Muscle of leg (tissue), 16 donors: ENCODE measurements at places on chromosomes 16 and 17. TPM values are rescaled to one million over a fixed set of nuclear protein-coding genes. Genes with fewer than 3 reads are reported as not detected.
A peak's percentile ranks its signal among the peaks of the same experiment; 100 is the strongest.

Gene MYH10
- total RNA-seq: 57.6 TPM

Gene NDUFB10
- total RNA-seq: 142 TPM

Gene IKZF3
- total RNA-seq: 0.18 TPM

DNA sequence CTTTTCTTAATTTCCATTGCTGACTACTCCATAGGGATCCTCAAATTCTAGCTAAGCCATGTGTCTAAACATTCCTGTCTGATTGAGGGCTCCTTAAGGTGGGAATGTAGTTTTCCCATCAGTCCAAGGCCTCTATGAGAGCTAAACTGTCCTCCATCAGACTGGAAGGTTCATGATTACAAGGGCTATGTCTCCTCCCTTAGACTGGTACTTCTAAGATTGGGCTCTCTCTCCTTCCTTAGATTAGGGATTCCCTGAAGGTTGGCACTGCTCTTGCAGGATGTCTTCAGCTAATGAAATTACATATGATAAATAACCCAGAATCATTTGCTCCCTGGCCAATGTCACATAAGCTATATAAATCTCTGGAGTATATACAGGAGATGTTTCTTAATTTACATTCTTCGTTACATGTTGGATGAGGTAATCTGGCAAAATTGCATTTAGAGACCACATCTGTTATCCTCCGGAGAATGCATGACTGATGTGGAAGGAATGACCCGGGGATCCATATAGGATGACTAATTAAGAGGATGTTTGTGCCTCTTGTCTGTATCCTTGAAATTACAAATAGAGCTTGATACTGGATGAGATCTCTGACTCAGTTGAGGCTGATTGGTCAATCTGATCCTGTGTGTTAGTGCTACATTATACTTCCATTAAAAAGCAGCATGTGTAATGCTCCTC, 14.2 kb downstream of the B4GALNT2 start:
- no peak for DNase-seq

- DNase-seq: peak; percentile 88
Measured at GRCh38 chr16:89216315-89217137, 977 bp upstream of the ZNF778 start.

GRCh38 chr17:28381141-28381825, 9.8 kb downstream of the SARM1 start:
- no peak for DNase-seq

DNA sequence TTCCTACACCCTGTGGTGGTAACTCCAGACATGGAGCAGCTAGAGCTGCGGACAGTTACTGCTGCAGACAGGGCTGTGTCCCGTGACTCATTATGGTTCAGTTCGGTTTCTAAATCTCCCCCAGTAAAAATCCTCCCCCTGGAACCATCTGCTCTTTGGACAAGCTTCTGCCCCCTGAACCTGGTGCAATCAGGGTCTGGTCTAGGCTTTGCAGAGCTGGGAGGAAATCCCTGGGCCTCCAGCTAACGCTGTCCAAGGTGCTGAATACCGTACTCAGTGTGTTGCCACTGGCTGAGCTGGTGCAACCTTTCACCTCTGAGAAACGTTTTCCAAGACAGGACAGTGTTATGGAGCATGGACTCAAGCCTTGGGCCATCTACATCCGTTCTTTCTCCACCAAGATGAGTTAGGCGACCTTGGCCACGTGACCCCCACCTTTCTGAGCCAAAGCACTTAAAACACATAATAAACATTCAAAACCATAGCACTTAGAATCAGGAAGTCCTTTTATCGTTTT, 142.0 kb downstream of the CPPED1 start:
- peak; percentile 62 for DNase-seq

DNA sequence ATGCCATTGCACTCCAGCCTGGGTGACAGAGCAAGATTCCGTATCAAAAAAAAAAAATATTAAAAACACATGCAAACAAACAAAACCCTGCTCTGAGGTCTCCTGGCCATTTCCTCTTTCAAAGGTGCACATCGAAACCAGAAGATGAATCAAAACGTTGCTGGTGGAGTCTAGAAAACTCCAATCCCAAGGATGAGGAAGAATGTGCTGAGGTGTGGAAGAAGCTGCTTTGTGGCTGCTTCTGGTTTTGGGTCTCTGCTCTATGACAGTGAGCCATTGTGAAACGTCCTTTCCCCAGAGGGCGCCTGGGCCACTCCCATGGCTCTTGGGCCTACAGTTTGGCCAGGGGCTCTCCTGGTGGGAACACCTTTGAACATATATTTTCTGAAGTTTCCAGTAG, 112.6 kb downstream of the IRF8 start:
- no peak for DNase-seq

DNA sequence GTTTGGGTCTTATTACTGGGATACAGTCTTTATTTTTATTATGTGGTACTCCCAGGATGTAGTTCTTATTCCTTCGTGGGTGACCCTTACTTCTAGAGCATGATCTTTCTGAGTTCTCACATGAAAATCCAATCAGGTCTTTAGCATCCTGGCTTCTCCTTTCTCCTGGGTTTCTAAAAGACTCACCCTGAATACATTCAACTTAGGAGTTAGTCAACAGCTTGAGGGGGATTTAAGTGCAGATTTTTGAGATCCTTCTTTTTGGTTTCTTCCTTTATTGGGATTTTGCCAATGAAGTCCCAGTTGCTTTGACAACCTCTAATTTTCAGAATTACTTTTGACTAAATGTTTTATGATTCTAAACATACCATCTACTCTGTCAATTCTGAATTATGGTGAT, 68.2 kb downstream of the SIAH1 start:
- no peak for DNase-seq
